ENCODE measurements at places on chromosomes 12 and 14.

GRCh38 chr12:112887550-112887949, 19.2 kb upstream of the OAS1 start:
- no peak for DNase-seq

- DNase-seq, result no peak
Measured at GRCh38 chr12:70400124-70400523, 34.0 kb downstream of the KCNMB4 start.

DNA sequence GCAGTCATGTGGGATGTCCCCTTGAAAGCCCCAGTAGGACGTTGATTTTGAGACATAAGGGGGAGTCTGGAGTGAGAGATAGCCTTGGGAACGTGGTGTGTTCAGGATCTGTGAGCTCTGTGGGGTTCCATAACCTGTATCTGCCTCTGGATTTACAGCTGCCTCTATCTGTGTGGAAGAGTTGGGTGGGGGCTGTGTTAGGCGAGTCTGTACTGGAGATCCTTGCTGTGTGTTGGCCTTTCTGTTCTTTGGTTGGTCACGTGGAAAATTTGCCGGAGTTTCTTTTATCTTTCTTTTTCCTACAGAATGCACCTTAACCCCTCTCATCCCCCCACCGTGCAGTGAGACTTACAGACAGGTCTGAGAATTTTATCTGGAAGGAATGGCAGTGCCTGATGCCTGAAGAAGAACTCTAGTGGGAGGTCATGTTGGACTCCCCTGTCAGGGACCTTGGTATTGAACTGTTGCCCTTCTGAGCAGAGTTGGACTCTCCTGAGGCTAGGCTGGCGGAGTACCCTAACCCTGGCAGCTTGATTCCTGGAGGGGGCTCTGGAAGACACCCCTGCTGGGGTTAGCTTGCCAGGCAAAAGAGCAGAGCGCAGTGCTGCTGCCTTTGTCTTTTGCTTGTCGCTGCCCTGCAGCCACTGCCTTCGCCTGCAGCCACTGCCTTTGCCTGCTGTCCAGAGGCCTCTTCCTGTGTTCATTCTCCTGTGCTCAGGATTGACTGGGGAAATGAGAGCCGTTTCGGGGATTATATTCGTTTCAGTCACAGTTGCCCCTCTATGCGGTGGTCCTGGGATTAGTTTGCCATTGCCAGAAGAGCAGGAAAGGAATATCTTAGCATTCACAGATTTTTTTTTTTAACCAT, 34.1 kb downstream of the ZNF664 start:
- DNase-seq, result no peak

DNA sequence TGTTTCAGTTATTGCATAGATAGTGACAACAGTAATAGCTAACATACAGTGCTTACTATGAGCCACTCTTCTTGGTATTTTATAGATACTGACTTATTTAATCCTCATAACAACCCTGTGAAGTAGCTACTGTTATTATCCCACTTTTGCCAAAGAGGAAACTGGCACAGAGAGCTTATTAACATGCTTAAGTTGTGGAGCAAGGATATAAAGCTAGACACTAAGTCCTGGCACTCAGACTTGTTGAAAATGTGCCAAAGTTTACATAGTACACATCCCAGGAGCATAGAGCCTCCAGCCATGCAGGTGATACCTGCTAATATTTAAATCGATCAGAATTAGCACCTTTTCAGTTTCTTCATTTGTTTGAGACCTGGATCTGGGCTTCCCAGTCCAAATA, 41.8 kb downstream of the VEZT start:
- DNase-seq, result no peak

GRCh38 chr14:63045234-63045611, at the start of gene KCNH5:
Gene KCNH5 (minus strand): TSS chr14:63045458. CDS start chr14:63045186, 272 bp downstream.
- DNase-seq, result peak; percentile 13

- DNase-seq, result no peak
Measured at GRCh38 chr14:66238969-66239368, 247.2 kb upstream of the CCDC196 start.

All from cerebellar cortex (tissue), 1 donor.